Activated CD4-positive, alpha-beta T cell treated with anti-CD3 and anti-CD28 coated beads, Interleukin-2, amount 10 ng/mL, durations not matched to agents 24 days and 14 days (primary cell): ENCODE measurements at places on chromosomes 7 and 10. TPM values are rescaled to one million over a fixed set of nuclear protein-coding genes. Genes with fewer than 3 reads are reported as not detected.

DNA sequence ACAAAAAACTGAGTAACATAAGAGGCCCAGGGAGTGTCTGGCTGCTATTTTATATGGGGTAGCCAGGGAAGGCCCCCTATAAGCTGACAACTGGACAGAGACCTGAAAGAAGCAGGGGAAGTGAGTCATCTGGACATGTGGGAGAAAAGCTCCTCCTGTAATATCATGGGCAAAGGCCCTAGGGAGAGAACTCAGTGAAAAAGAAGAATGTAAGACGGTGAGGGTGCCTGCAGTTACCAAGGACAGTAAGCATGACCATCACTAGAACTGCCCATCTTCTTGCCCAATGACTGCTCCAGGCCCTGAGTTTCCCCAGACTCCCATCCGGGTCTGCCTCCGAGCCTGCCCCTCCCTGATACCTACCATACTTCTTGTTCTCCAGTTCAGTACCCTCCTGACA, 2.3 kb downstream of the ELMO1 start:
- DNase-seq = no peak

The NKX1-2 gene
- not detected in 2 replicates for total RNA-seq

The SLC26A4 gene
- total RNA-seq = 6.5 and 7.8 TPM in 2 replicates

DNA sequence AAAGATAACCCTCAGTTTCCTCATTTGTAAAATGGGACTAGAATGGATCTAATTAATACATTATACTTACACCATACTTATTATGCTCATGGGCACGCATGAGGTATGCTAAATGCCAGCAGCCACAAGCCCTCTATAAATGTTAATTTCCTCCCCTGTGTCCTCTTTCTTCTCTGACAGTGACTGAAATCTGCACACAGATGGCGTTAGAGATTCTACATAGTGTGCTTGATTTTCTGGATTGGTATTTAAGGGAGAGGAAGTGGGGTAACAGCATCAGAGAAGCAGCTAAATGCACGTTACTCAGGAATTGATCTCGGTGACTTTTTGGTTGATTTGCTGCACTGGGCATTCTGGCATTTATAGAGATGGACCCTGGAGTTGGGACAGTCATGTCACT, 568.5 kb downstream of the CALN1 start:
- no peak for DNase-seq

The PRLHR gene
- not detected in 2 replicates for total RNA-seq

- DNase-seq = peak; percentile 93
Measured at GRCh38 chr10:69515699-69516259, 57.4 kb downstream of the NEUROG3 start.

The SCART1 gene
- 0.76 and 0.77 TPM in 2 replicates for total RNA-seq

DNA sequence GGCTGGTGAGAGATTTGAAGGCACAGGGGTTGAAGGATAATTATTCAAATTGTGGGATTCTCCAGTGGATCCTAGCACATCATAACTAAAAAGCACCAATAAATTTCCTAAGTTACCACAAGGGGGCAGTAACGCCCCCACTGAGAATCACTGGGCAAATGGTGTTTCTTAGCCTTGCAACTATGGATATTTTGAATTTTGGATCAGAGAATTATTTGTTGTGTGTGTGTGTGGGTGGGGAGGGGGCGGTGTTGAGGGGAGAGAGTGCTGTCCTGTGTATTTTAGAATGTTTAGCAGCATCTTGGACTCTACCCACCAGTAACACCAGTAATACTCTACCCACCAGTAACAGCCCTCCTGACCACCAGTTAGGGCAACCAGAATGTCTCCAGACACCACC, 63.3 kb upstream of the PRKG1 start:
- peak; percentile 64 for DNase-seq

DNA sequence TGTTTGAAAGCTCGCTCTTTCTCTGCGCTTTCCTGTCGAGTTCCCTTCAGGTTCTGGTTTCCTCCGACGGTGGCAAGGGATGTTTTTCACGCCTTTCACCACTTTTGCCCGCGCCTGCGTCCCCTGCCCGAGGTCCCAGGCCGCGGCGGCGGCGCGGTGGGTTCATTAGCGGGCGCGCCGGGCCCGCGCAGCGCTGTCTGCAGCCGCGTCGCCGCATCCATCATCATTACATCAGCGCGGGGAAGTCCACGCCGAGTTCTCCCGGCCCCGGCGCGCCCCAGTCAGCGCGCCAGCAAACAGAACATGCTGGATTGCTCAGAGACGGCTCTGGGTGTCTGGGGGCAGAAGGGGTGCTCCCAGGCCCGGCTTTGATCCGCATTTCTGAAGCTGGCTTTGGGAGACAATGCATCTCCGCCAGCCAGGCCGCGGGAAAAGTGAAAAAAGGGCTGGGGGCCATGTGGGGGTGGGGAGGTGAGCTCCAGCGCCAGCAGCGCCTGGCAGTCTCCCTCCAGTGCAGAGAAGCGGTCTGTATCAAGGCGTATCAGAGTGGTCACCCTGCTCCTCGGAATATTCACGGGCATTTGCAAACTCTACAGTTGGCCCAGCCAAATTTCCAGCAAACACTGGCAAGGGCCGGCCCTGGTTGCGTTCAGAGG, 8.9 kb downstream of the GLI3 start:
- no peak for DNase-seq
